Cerebellar cortex (tissue), 1 donor: ENCODE measurements at places on chromosomes 7 and 10.

DNA sequence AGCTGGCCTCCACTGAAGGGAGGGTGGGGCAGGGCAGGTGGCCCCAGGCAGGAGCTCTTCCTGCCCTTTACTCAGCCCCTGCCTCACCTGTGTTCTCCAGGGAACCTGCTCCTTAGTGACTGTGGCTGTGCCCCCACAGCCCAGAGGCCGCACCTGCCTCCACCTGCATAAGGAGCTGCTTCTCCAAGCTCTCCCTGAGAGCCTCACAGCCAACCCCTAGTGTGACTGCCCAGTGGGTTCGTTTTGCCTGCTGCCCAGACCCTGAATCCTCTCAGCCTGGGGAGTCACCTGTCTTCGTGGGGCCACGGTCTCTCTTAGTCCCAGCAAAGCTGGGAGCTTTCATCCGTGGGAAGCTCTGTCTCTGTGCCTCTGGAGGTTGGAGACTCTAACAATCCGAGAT is 94.4 kb downstream of the GLRX3 start:
- DNase-seq: no peak

- no peak for DNase-seq
Measured at GRCh38 chr7:28029051-28029450, 151.5 kb downstream of the JAZF1 start.

DNA sequence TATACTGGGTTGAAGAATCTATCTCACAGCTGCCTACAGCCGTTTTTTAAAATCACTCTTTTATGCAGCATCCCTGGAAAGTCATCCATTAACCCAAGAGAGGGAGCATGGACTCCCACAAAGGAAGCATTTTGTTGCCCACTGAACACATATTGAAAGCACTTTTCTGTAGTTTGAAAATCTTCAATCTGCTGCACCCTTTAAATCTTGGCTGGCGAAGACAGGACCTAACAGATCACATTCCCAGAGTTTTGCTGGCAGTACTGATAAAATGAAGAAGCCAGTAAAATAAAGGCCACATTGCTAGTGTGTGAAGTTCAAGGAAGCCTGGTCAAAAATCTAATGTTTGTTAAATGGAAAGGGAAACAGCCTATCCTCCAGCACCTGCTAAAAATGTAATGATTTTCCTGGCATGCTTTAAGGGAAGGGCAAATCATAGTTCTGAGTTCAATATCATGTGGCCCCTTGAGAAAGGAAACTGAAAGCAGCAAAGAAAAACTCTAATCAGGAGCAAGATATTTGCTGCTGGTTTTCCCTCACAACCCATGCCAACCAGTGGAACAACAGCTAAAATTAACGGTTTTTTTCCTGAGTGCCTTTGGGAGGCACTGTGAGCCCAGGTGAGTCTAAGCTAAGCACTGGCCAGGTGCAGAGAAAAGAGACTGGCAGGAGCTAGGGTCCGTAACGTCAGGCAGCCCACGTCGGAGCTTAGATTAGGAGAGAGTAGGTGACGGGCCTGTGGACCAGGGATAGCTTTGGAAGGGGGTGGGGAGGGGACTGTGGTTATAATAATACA is 97.9 kb upstream of the PALS2 start:
- DNase-seq: no peak

DNA sequence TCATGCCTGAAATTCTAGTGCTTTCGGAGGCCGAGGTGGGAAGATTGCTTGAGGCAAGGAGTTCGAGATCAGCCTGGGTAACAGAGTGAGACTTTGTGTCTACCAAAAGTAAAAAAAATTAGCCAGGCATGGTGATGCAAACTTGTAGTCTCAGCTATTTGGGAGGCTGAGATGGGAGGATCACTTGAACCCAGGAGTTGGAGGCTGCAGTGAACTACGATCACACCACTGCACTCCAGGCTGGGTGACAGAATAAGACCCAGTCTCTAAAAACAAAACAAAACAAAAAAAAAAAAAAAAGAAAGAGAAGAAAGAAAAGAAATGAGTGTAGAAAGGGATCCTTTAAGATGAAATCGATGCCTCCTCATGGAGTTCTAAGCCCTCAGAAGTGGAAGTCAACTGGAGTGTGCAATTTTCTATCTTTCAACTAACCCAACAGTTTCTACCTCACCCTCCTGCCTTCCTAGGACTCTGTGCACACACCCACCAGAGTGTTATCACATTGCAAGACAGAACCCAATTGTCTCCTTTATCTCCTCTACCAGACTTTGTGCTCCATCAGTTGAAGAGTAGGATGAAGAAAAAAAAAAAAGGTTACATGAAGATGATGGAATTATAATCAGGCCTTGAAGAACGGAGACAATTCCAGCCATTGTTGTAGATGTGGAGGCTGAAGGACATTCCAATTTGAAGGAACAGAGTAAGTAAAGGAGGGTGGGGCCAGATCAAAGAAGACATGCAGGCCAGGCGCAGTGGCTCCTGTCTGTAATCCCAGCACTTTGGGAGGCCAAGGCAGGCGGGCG is 26.9 kb downstream of the NYAP1 start:
- DNase-seq: no peak

DNA sequence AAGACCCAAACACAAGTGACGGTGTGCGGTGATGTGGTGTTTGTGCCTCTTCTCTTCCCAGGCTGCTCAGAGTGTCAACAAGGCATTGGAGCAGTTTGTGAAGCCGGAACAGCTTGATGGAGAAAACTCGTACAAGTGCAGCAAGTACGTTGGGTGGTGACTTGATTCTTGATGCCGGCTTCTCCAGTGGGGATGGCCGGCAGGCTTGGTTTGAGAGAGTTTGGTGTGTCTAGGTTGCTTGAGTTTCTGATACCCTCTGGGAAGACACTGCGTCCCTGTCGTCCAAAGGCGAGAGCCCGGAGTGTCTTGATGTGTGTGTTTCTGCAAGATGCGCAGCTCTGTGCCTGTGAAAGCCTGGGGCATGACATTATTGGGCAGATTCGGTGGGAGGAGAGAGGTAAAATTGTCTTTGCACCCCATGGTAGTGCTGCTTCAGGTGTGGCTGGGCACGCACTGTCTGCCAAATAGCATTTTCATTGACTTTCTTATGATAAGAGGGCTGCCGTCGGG is 111.8 kb downstream of the ANKRD61 start:
- no peak for DNase-seq

GRCh38 chr7:420142-421093 is 99.2 kb downstream of the PDGFA start:
- no peak for DNase-seq

- DNase-seq: no peak
Measured at GRCh38 chr10:91460681-91461080, 50.5 kb downstream of the HECTD2 start.

- no peak for DNase-seq
Measured at GRCh38 chr7:7803715-7804178, 85.3 kb upstream of the RPA3 start.

DNA sequence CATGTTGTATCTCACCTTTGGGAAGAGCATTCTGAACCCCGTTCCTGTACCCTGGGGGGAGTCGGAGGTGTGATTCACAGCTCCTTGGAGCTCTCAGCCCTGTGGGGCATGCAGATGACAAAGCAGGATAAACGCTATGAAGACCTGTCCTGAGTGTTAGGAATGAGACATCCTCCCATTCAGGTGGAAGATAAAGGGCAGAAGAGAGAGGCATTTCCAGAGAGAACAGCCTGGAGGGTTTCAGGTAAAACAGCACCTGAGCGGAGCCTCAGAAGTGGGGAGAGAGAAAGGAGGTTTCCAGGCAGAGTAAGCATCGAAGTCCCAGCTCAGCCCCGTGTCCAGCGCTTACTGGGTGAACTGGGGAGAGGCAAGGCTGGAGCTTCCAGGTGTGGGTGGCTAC is 288.9 kb downstream of the KLF6 start:
- no peak for DNase-seq

GRCh38 chr7:124940306-124940705 is 10.7 kb upstream of the POT1 start:
- DNase-seq: no peak

DNA sequence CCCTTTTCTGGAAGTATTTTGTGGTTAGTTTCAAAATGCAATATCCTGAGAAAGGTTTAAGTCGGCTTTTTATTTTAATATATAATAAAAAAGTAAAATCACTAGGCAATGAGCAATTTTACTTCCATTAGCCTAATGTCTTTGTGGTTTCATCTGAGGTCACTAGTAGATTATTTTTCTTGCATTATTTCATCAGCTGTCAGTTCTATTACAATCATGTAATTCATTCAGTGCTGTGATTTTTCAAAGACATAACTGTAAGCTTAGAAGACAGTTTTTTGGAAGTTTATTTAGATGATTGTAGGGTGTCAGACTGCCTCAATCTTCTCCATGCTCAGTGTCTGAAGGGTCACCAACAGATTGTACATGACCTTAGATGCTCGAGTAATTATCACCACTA is 568.0 kb upstream of the GALNT17 start:
- no peak for DNase-seq

DNA sequence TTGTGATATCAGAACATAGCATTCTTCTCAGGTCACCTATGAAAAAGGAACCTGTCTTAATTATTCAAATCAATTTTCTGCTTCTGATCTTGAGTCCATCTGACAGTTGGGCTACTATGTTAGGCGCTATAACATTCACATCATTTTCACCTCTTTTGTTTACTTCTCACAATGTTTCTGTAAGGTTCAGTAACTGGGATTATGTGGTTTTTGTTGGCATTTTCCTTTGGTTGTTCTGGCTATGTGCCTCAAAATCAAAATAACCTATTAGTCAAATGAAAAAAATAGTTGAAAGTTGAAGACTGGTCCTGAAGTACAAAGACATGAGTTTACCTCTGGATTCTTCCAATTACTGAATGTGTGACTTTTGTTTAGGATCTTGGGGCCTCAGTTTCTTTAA is 221.3 kb upstream of the SMIM30 start:
- DNase-seq: no peak

DNA sequence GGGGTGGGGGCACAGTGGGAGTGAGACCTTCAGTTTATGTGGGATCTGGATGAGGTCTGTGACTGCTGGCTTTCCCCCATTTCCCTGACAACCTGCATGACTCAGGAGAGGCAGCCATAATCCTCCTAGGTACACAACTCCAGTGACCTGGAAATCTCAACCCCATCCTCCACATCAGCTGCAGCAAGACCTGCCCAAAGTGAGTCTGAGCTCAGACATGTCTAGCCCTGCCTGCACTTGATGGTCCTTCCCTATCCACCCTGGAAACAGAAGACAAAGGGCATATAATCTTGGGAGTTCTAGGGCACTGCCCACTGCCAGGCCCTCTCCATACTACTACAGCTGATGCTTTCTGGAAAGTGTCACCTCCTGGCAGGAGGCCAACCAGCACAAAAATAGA is 75.6 kb downstream of the GRM8 start:
- no peak for DNase-seq

GRCh38 chr7:138726288-138726687 is 25.1 kb upstream of the SVOPL start:
- no peak for DNase-seq

- DNase-seq: no peak
Measured at GRCh38 chr10:132392811-132393694, 3.9 kb upstream of the PWWP2B start.

GRCh38 chr10:99537989-99538917 is 5.5 kb downstream of the NKX2-3 start:
- DNase-seq: no peak

DNA sequence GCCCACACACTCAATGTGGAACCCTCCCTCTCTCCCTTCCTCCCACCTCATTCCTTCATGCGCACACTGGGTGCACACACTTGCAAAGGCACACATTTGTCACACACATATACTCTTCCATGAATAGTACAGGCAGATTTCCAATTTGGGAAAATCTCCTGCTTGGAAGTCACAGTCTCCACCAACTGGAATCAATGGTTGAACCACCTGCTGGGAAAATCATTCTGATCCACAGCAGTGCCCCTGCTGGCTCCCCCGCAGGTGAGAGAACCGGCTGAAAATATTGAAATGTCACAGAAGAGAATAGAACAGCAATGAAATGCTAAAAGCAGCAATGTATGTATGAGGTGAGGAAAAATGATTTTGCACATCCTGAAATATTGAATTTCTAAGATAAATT is 232.7 kb downstream of the ADAM12 start:
- no peak for DNase-seq

- no peak for DNase-seq
Measured at GRCh38 chr7:156096771-156097538, 284.7 kb upstream of the SHH start.

GRCh38 chr10:114806562-114807391 is 14.8 kb upstream of the FHIP2A start:
- DNase-seq: no peak

DNA sequence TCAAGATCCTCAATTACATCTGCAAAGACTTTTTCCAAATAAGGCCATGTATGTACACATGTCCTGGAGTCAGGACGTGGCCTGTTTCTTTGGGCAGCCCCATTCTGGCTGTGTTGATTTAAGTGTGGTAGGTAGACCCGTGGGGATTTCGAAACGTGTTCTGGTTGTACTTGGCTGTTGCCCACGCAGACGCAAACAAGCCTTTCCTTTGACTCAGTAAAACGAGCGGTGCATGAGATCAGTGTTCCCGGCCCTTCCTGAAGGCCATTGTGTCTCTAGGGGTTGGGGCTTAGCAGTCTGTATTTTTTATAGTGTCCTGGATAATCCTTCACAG is 64.8 kb upstream of the DNAJB6 start:
- no peak for DNase-seq

DNA sequence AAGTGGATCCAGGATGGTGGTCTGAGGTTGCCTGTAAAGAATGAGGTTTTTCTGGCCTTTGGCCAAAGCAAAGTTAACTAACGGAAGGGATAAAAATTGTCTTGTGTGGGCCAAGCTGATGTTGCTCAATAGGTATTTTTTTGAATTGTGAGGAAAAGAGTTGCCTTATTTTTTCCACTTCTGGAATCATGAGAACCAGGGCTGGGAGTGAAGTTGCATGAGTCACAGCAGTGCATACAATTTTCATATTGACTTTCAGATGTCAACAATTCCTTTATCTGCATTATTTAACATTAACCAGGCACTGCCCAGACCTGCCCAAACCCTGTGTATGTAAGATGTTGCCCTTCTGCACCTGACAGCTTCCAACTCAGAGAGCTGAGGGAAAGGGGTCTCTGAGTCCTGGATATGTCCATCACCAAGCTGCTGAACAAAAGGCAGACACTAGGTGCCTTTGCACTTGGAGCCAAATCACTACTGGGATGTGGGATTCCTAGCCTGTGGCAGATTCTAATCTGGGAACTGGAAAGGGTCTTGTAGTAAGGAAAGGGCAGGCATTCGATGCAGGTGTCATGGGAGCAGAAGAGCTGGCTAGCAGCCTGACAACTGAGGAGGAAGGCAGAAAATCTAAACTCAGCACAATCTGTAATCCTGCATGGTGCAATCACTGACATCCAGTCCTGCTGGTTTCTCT is 52.3 kb upstream of the SLC35B4 start:
- DNase-seq: no peak

- DNase-seq: no peak
Measured at GRCh38 chr7:124074007-124074406, 41.1 kb upstream of the TMEM229A start.

- no peak for DNase-seq
Measured at GRCh38 chr7:25842201-25842733, 309.7 kb upstream of the NFE2L3 start.
